T-cell (primary cell): ENCODE measurements at places on chromosomes 3 and 15.
A peak's percentile ranks its signal among the peaks of the same experiment; 100 is the strongest.

DNA sequence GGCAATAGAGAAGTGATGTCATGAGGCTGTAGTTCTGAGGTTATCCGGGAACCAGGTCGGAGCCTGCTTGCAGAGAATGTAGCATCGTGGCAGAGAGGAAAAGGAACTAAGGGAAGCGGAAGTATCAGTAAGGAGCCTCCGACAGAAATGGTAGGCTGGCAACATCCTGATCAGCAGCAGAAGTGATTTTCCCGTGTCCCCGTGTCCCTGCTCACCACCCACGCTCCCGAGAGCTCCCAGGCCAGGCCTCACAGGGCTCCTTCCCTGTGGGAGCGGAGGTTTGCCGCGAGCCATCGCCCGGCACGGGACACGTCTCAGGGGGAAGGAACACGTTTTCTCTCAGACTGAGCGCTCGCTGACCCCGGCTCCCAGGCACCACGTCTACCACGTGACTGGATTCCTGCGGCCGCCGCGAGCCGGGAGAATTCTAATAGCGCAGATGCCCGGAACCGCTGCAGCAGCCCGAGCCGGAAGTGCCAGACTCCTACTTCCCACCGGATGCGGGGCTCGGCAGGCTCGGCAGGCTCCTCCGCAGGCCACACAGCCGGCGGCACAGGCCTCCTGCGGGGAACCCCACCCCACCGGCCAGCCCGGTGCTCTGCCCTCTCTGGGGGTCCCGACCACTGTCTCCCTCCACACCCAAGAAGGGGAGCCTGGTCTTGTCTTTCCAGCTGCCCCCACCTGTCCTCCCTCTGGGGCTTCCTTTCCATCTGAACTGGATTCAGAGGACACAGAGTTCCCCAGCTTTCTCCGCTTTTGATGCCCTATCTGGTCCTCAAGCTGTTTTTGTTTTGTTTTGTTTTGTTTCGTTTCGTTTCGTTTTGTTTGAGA is 99.3 kb downstream of the BDH1 start:
- DNase-seq, result no peak

DNA sequence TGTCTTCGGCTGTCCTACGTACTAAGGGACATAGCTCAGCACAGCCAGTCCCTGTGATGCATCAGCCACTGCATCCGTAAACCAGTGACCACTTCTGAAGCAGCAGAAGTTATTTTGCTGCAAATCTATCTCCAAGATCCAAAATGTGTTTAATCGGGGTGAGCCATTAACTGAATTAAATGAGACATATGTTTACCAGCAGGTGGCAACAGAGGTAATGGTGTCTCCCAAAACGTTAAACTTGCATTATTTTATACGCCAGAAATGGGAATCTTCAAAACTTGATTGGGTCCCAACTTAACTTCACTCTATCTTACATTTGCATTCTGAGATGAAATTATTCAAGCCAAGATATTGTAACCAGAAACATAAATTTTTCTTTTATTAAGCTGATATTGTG is 75.3 kb upstream of the BOC start:
- DNase-seq, result no peak

DNA sequence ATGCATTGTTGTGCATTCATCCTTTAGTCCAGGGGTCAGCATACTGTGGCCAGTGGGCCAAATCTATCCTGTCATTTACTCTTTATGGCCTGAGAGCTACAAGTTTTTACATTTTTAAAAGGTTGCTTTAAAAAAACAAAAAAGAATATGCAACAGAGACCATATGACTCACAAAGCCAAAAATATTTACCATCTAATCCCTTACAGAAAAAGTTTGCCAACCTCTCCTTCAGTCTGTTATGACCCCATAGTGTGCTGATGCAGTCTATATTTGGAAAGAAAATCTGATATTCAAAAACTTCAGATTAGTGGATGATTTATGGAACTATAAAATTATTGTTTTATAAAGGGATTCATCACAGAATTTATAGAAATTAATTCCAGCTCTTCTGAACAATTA is 237.5 kb upstream of the IL12A start:
- DNase-seq, result no peak

- DNase-seq, result no peak
Observed at GRCh38 chr3:129962600-129962999, 11.9 kb upstream of the TRH start.

- no peak for DNase-seq
Observed at GRCh38 chr3:186717039-186717457, at the start of gene KNG1. KNG1 (plus strand) TSS chr3:186717359; CDS start chr3:186717543, 184 bp downstream.

DNA sequence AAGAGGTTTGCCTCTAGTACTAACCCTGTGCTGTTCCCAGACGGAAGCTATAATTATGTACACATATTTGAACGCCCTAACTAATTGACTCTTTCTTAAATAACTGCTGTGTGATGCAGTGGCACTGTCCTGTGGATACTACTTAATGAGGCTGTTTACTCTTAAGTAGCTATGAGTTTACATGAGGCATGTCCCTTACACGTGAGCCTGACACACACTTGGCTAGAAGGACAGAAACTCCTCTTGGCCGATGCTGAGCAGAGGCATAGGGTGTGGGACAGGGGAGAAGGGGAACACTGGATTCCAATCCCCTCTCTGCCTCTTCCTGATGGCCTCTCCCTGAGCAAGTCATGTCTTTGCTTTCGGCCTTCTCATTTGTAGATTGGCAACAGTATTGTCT is 21.9 kb downstream of the EHD4 start:
- no peak for DNase-seq

DNA sequence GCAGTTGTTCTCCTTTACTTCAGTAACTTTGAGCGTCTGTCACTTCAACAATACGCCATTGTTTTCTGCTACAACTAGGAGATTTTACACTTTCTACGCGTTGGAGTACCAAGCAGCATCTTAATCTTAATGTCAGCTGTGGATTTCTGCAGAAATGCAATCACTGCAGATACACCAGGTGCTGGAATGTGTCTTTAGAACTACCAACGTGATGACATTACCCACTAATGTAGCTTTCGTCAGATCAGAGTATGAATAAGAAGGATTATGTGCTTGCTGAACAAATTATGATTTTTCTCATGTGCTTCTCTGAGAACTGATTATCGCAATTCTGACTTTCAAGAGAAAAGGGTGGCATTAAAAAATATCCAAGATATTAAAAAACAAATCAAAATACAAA is 77.5 kb upstream of the CNTN3 start:
- no peak for DNase-seq

- no peak for DNase-seq
Observed at GRCh38 chr3:191961022-191961421, 500.1 kb downstream of the PYDC2 start.

DNA sequence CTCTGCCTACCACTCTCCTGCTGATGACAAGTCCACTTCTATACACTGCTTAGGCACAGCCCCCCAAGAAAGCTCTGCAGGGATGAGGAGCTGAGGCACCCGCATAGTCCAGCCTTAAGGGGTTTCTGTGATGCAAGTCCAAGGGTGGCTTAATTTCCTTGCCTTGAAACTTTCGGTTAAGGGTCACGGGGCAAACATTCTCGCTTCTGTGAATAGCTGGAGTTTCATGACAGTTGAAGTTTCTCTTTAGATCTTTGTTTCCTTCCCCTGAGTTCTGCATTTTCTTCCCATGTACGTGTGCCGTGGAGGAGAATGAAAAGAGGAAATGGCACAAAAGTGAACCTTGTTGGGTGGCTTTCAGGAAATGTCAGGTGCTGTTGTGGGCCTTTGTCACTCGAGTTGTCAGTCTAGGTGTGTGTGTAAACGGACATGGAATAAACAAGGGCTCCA is 7.0 kb downstream of the GPR160 start:
- no peak for DNase-seq

DNA sequence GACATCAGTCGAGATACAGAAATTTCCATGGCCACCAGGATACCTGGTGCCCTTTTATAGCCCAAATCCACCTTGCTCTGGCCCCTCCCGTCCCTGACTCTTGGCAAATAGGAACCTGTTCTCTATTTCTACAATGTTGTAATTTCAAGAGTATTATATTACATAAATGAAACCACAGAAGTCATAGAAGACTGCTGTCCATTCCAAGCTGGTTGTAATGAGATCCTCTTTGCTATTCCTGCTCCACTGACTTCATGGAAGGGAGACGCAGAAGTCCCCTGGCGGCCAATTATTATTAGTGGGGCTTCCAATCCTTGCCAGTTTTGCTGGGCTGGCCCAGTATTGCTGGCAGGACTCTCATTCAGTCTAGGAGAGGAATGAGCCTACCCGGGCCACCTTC is 26.6 kb downstream of the DCP1A start:
- DNase-seq, result no peak

DNA sequence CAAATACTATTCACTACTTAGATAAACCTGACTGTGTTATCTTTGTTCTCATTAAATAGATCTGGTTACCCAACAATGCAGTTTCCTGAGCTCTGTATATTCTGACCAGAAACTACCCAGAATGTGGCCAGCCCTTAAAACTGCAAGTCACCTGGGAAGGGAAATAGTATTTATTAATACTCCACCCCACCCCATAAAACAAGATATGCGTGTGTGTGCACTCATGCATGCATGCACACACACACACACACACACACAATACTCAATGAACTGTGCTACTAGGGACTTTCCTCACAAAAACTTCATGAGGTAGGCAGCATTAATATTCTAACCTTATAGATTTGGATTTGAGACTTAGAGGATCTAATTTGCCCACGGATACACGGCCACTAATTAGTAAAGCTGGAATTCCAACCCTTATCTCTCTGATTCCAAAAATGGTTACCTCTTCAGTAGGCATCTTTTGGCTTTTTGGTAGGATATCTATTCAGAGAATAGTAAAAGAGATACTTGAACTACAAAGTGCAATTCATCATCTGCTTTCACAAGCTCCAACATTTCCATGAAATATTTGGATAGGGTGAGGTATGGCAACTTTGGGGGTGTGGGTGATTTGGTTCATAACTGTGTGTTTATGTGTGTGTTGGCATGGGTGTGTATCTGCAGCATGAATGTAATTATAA is 197.0 kb upstream of the CFAP20DC start:
- DNase-seq, result no peak

GRCh38 chr3:191387441-191388077 is 57.2 kb upstream of the UTS2B start:
- no peak for DNase-seq

GRCh38 chr15:35173444-35174118 is 88.5 kb upstream of the NANOGP8 start:
- DNase-seq, result no peak

DNA sequence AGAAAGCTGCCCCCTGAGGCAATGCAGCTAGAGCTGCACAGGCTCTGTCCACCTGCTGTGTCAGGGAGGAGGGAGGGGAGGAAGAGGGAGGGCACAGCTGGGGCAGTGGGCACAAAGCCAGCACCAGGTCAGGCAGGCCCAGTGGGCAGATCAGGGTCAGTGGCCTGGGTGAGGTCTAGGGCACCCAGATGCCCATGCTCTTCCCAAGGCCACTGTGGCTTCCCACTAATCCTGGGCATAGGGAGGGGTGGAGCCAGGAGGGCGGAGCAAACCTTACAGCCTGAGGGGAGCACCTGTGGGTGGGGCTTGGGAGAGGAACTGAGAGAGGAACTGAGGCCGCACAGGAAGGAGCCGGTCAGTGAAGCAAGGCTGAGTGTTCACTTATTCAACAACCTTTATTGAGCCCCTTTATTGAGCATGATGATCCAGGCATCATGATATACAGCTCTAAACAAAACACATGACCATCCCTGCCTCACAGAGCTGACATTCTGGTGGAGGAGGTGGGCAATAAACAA is 55.0 kb downstream of the RHCG start:
- DNase-seq, result no peak

- DNase-seq, result no peak
Observed at GRCh38 chr3:98623572-98624280, 30.3 kb upstream of the CPOX start.

- peak; percentile 62 for DNase-seq
Observed at GRCh38 chr3:179148616-179149405, 654 bp downstream of the PIK3CA start.

GRCh38 chr3:194687638-194688199 is 2.0 kb downstream of the FAM43A start:
- peak; percentile 47 for DNase-seq

- no peak for DNase-seq
Observed at GRCh38 chr3:108430540-108430939, 79.9 kb downstream of the MYH15 start.

GRCh38 chr3:151909681-151910405 is 36.4 kb downstream of the SUCNR1 start:
- DNase-seq, result no peak

DNA sequence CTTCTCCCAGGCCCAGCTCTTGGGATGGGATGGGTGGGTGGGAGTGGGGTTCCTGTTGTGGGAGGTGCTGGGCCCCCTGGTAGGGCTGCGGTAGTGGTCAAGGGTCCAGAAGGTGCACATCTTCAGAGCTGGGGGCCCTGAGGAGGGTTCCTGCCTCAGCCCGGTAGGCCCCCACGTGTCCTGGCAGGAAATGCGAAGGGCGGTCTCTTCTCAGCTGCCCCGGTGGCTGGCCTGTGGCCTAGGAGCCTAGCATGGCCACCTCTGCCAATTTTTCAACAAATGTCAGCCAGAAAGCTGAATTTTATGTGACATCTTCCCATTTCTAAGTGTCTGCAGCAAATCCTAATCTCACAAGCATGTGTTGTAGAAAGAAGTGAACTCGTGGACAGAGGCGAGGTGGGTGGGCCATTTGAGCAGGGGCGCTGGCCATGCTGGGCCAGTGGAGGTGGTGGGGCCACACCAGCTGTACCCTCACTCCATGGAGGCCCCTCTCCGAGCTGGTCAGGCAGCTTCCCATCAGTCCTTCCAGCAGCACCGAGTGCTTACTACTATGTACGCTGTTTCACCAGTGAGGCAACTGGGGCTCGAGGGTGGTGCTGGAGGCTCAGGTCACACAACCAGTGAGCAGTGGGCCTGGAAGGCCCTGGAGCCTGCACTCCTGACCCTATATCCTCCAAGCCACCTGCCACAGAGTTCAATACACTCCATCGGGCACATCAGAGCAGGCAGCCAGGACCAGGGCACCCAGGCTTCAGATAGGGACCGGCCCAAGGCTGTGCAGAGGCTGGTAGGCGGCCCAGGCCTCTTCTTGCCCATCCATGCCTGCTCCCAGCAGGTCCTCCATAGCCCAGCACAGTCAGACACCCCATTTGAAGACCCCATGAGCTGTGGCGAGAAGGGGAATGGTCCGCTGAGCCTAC is 23.2 kb downstream of the FBLN2 start:
- DNase-seq, result no peak

GRCh38 chr3:116281313-116282143 is 163.8 kb downstream of the LSAMP start:
- no peak for DNase-seq
